ENCODE measurements at places on chromosomes 7 and 10.

DNA sequence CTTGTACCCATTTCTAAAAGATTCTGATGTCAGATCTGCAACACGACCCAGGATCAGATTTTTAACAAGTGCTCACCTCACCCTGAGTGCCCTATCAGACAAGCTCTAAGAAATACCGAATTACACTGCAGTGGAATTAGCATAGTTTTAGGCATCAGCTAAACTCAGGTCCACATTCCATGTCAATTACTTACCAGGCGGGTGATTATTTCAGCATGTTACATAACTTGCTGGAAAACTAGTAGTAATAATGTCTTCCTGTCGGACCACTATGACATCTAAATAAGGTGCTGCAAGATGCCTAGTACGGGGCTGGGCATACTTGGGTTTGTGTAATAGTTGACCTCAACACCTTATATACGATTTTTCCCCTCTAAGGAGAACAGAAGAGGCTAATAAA lies 21.0 kb downstream of the TRIL start:
- no peak for DNase-seq

- no peak for DNase-seq
Observed at GRCh38 chr10:27741173-27742091, 4.2 kb downstream of the MKX start.

DNA sequence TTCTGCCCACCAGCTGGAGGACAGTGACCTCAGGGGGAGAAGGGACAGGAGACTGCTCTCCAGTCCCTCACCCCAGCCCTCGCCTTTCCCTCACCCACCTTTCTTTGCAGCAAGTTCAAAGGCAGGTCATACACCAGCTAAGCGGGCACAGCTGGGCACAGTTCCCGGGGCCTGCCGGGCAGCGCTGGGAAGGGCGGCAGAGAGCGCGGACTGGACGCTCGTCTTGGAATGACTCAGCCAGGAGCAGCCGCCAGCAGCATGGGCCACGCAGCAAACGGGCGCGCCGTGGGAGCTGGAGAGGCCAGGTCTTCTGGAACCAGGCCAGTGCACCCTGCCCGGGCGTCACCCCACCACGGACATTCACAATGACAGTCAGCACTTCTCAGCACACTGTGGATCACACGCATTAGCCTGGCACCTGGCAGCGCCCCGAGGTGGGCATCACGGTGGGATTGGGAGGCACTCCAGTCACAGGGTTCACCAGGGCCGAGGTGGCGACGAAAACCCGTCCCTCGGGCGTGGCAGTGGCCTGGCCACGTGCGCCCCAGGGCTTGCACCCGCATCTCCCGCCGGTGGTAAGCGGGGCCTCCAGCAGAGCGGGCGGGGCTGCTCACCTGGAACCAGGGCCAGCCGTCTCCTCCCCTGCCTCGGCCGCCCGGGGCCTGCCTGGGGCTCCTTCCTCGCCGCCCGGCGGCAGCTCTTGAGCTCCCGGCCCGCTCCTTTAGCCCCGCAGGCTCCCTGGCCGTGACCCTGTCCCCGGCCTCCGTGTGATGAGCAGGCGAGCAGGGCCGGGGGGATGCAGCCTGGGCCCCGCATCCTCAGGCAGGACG lies 29.0 kb upstream of the WDFY4 start:
- no peak for DNase-seq

GRCh38 chr10:132514821-132515520 lies 22.6 kb upstream of the INPP5A start:
- no peak for DNase-seq

DNA sequence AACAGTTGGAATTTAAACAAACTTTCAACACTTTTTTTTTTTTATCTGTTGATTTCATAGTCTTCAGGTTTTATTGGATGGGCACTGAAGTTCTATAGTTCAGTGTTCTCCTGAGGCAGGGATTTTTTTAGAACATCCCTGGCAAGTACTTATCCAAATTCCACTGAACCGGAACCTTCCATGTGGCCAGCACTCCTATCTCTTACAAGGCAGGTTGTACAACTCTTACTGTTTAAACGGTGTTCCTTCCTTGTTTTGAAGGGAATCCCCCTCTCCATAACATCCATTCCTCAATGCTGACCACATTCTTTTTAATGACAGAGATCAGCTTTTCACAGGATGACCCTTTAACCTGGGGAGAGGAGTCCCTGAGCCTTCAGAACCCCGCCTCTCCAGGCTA lies 238.9 kb upstream of the CTBP2 start:
- no peak for DNase-seq

DNA sequence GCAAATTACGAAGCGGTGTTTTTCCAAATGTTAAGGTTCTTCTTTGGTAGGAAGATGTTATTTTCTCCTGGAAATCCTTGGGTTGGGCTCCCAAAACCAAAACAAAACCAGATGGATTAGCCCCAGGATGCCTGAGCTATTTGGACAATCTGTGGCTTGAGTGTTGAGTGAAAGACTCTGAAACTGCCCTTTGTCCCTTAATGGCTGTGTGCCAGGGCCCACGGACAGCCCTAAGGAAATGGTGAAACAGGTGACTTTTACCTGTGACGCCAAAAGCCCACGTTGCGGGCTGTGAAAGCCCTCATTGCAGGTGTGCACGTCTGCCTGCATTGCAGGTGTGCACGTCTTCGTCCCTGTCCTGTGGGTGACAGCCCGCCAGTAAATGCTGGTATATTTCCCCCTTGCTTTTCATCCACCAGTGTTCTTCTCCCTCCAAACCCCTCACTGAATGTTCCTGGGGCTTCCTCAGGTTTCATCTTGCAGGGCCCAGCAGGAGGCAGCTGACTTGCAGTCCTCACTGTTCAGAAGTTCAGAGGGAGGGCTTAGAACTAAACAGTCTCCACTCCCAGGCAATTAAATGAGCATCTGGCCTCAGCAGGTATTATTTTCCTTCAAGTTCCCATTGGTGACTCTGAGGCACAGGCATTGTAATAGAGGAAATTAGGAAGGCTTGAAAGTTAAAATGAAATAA lies 10.7 kb downstream of the PFKP start:
- DNase-seq = no peak

DNA sequence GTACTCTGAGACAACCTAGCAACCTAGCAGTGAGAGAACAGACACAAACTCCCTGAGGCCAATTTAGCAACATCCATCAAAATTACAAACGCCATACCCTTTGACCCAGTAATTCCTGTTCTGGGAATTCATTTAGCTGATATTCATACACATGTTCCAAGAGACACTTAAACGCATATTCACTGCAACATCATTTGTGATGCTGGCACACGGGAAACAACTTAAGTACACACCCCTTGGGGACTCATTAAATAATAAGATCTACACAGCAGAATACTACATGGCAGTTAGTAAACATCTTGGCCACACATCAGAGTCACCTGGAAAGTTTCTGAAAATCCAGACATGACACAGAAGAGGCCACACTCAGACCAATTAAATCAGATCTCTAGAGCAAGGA lies 17.6 kb downstream of the NUDCD3 start:
- no peak for DNase-seq

- no peak for DNase-seq
Observed at GRCh38 chr7:12287901-12288300, 76.8 kb downstream of the TMEM106B start.

GRCh38 chr7:24974026-24974832 lies 5.7 kb downstream of the OSBPL3 start:
- DNase-seq = no peak

GRCh38 chr7:127682140-127682539 lies 30.1 kb downstream of the SND1 start:
- no peak for DNase-seq

GRCh38 chr7:152969335-152969734 lies 209.8 kb downstream of the ACTR3B start:
- DNase-seq = no peak

- no peak for DNase-seq
Observed at GRCh38 chr10:116170815-116171250, 102.2 kb downstream of the GFRA1 start.

DNA sequence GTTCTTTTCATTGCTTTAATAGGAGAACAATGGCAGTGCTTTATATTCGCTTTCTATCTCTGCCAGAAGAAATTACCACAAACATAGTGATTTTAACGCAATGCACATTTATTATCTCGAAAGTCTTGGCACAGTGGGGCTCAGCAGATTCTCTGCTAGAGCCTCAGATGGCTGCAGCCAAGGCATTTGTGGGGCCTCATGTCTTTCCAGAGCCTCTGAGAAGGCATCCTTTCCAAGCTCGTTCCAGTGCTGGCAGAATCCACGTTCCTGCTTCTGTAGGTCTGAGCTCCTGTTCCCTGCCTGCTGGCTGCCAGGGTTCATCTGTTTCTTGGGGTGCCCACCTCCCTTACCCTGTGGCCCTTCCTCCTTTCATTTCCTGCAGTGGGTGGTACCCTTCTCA lies 60.2 kb downstream of the LRRC18 start:
- DNase-seq = no peak

DNA sequence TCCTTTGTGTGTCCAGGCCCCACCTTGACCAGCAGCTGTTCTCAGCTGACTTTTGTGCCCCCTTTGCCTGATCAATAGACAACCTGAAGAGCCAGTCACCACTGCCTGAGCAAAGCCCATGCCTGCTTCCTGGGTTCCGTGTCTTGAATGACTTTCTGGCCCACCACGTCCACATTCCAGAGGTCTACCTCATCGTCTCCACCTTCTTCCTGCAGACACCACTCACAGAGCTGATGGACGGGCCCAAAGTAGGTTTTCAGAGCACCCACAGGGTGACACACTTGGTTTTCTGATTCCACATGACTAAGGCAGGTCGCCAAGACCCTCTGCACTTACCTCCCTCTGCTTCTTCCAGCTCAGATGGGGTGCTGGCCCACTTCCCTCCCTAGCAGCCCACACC lies 126.8 kb downstream of the WDFY4 start:
- DNase-seq = no peak

- DNase-seq = no peak
Observed at GRCh38 chr7:80231707-80232106, 97.1 kb downstream of the GNAI1 start.

DNA sequence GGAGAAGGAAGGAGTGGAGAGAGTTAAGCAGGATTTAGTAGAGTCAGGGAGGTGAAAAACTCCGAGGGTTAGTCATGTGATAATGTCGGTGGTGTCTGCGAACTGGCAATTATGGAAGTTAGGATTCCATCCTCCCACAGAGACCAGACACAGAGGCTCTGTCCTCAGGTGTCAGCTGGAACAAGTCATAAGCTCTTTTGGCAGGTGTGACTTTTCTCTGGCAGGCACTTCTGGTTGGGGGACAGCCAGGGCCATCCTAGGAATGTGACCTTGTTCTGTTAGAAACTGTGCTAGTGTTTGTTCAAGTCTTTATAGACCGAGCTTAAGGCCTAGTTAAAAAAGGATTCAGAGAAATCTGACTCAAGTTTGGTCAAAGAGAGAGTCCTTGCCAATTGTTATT lies 371.0 kb downstream of the DPP6 start:
- DNase-seq = no peak

DNA sequence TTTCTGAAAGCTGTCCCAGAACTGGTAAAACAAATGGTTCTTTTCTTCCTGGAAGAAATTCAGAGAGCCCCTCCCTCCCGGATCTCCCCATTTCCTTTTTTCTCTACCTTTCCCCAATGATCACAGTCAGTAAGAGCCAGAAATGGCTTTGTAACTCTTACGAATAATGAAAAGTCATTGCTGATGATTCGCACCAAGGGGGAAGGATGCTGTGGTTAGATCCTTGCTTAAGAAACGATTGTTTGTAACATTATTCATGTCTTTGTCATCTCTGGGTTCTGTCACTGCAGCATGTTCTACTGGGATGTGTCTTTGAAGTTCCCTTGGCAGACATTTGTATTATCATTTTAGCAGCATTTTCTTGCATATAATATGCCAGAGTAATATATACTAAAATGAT lies 138.9 kb downstream of the CACNB2 start:
- peak; percentile 32 for DNase-seq

GRCh38 chr10:11236234-11236633 lies 218.6 kb downstream of the CELF2 start:
- no peak for DNase-seq

GRCh38 chr10:103578782-103579382 lies 85.4 kb downstream of the NEURL1 start:
- no peak for DNase-seq

DNA sequence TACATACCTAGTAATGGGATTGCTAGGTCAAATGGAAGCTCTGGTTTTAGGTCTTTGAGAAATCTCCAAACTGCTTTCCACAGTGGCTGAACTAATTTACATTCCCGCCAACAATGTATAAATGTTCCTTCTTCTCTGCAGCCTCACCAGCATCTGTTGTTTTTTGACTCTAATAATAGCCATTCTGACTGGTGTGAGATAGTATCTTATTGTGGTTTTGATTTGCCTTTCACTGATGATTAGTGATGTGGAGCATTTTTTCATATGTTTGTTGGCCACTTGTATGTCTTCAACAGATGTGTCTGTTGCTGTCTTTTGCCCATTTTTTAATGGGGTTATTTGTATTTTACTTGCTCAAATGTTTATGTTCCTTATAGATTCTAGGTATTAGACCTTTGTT lies 675.5 kb downstream of the SUGCT start:
- no peak for DNase-seq

GRCh38 chr7:1230411-1231213 lies 2.1 kb upstream of the UNCX start:
- DNase-seq = no peak

DNA sequence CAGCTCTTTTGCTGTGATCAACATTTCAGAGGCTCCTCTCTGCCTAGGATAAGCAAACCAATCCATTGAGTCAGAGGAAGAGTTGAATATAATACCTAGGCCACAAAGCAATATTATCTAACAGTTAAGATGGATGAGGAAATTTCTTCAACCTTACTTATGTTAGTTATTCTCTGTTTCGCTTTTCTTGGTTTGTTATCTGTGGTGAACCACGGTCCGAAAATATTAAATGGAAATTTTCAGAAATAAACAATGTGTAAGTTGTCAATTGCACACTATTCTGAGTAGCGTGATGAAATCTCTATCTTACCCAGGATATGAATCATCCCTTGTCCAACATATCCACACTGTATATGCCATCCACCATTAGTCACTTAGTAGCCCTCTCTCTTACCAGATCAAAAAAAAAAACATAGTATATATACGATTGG lies 1.5 kb upstream of the HTR7 start:
- DNase-seq = peak; percentile 91

DNA sequence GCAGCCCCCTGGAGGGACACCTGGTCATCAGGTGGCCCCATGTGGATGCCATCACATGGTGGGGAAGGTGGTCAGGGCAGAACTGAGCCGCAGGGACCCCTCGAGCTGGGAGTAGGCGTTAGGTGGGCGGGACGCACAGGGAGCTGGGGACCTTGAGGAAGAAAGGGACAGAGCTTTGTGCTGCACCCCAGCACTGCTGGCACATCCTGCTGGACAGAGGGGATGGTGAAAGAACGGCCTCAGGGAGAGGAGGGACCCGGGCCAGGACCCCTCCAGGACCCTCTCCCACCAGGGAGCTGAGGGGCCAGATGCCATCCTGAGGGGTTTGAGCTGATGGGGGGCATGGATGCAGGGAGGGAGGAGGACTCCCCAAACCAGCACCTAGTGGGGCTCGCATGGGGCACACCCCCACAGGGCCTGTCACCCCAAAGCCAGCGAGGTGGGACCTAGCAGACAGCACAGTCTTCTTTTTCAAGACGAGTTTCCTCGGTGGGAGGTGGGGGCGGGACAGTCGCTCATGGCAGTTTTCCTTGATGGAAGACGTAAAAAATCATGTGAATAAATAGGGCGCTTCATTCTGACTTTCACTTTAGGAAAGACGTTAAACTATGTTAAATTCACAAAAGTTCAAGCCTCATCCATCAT lies 43.3 kb downstream of the STK32C start:
- no peak for DNase-seq

GRCh38 chr10:49361735-49362568 lies 33.9 kb downstream of the DRGX start:
- no peak for DNase-seq

GRCh38 chr10:131890276-131891195 lies 10.3 kb upstream of the PPP2R2D start:
- DNase-seq = no peak

GRCh38 chr10:132296666-132297443 lies 10.9 kb downstream of the STK32C start:
- peak; percentile 11 for DNase-seq
